ENCODE measurements at places on chromosomes 12 and 14. TPM values are rescaled to one million over a fixed set of nuclear protein-coding genes. Genes with fewer than 3 reads are reported as not detected.

DNA sequence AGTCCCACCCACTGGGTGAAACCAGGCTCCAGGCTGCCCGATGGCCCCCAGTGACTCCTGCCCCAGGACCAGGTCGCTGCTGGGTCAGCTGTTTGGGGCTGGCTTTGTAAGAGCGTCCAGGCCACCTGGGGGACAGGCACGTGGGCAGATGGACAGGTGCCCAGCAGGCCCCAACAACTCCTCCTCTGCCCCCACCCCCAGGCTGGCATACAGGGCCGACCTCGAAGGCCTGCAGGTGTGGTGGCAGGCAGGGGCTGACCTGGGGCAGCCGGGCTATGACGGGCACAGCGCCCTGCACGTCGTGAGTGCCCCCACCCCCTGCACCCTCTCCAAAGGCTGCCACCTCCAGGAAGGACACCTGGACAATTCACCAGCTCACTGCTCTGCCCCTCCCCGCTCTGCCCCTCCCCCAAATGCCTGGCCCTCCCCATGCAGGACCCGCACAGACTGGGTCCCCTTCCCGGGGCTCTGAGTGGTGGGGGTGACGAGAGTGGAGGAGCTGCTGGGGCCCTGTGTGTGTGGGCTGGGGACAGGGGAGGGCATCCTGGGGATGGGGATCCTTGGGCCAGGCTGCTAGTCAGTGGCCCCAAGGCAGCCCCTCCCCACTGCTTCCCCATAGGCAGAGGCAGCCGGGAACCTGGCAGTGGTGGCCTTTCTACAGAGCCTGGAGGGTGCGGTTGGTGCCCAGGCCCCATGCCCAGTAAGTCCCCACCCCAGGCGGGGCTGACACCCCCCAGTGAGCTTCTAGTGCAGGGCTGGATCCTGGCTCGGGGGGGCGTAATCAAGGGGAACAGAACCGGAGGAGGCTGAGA lies 26.0 kb downstream of the ASPG start:
- no peak for DNase-seq

GRCh38 chr12:1768615-1769014 lies 51.8 kb upstream of the LRTM2 start:
- DNase-seq = no peak

- DNase-seq = no peak
These were observed 41.8 kb upstream of the AEBP2 start for GRCh38 chr12:19397534-19397933.

GRCh38 chr14:89165189-89166181 lies 251.5 kb downstream of the FOXN3 start:
- DNase-seq = no peak

GRCh38 chr14:103801459-103801858 lies 45.9 kb downstream of the PPP1R13B start:
- no peak for DNase-seq

DNA sequence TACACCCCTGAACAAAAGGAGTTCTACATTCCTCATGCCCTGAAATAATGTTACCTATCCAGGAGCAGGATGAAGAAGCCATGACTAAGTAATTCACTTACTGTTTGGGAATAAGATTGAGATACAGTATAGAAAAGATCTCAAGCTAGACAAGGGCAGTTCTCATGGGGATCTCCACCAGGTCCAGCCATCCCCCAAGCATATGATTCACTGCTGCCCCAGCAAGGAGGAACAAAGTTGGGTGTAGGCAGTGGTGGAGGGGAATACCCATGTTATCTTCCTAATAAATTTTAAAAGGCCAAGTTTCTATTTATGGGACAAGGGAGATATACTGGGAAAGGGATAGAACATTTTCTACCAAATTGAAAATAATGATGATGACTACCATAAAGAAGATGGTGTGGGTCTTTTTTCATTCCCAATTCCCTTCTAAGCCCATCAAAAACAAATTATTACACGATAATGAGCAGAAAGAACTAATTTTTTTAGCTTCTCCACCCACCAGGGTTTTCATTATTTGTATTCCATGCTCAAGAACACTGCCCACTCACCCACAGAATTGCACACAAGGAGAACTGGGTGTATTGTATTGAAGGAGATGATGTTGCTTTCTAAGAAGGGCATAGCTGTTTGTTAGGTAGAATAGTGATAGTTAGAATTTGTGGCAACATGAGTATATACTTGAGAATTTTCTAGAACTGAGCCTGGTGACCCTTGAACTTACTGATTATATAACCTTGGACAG lies 204.6 kb downstream of the BTG1 start:
- DNase-seq = no peak

Gene CCDC38
- total RNA-seq = not detected

Gene BRI3BP
- total RNA-seq = 4.8 TPM

Gene TTC9
- total RNA-seq = 23.4 TPM

Gene MMP19
- total RNA-seq = not detected

Gene TSPAN19
- total RNA-seq = not detected
